ENCODE measurements at places on chromosomes 7 and 10.

DNA sequence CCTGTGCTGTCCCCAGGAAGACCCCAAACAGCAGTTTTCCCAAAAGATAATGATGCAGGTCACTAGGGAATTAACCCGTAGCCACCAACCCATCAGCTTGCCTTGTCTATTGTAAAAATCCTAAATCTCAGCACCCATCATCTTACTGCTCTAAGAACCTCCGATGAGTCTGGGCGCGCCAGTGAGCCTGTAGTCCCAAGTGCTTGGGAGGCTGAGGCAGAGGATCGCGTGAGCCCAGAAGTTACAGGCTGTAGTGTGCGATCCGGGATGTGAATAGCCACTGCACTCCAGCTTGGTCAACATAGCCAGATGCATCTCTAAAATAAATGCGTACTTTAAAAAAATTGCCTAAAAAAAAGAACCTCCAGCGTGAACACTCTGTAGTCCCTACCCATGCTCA is 951 bp downstream of the AS3MT start:
- DNase-seq: no peak

- no peak for DNase-seq
Observed at GRCh38 chr7:158672975-158673374, 31.6 kb downstream of the NCAPG2 start.

GRCh38 chr10:27513451-27514191 is 9.5 kb downstream of the RAB18 start:
- DNase-seq: no peak

- no peak for DNase-seq
Observed at GRCh38 chr7:73941836-73942551, 81.0 kb downstream of the TMEM270 start.

- DNase-seq: no peak
Observed at GRCh38 chr7:98598846-98599615, 18.1 kb upstream of the NPTX2 start.

- no peak for DNase-seq
Observed at GRCh38 chr7:1459920-1460820, 900 bp upstream of the MICALL2 start.

DNA sequence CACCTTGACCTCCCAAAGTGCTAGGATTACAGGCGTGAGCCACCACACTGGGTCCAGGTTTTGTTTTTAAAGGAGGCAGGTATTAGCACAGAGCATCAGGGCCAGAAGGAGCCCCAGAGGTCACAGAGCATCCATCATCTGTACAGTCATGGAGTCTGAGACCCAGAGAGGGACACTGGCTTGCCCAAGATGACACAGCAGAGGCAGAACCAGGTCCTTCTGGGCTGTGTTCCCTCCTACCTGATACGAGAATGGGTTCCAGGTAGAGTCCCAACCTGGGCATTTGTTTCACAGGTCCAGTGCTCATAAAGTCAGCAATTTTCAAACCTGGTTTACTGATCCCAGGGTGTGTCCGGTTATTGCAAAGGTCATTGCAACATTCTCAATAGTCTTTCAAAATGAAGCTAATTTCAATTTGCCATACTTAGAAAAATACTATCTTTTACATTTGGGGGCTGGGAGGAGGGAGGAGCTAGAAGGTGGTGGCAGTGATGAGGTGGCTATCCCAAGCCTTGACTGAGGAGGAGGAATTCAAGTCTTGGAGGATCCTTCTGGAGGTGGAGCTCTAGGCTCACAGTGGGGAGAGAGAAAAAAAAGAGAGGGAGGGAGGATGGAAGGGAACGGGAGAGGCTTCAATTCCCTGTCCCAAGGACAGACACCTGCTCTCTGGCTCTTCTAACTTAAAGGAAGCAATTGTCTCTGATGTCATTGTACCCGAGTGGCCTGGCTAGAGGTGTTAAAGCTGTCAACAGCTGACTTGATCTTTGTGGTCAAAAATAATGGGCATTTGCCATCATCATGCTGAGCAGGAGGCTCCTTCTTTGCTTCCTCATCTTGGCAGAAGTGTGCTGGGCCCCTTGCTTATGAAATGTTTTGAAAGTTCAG is 8.1 kb downstream of the MXI1 start:
- no peak for DNase-seq

DNA sequence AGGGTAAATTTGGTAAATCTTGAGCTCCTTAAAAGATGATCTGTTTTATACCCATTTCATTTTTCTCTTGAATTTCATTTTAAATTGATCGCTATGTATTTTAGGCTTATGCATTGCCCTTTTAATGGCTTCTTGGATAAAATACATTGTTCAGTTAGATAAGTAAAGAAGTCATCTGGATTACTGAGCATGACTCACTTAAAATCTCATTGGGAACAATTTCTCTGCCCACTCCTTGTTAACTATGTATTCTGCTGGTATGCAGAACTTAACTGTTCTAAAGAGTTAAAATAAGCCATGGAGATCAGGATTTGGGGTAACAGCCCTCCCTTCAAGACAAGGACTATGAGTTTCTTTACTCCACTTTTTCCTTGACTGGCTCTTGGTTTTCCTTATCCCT is 134.2 kb downstream of the SND1 start:
- no peak for DNase-seq

DNA sequence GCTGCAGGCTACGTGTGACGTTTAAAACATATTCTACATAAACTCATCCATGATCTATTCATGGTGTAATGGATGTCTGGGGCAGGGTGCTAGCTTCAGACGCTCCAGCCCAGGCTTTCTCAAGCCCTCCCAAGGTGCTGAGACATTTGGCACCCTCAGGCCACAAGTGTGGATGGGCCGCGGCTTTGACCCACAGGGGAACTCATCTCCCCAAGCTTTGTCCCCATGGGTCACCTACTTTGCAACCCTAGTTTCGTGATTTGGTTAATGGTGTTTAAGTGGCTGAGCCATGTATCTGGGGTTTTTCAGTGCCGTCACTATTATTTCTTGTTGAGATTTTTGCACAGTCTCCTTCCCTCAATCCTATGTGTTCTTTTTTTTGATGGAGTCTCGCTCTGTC is 66.0 kb downstream of the GRK5 start:
- no peak for DNase-seq

- DNase-seq: no peak
Observed at GRCh38 chr7:22871661-22872060, 49.0 kb upstream of the TOMM7 start.

- DNase-seq: no peak
Observed at GRCh38 chr7:95690367-95690947, 81.9 kb upstream of the DYNC1I1 start.

- DNase-seq: no peak
Observed at GRCh38 chr10:1654247-1654646, 83.1 kb downstream of the ADARB2 start.

GRCh38 chr10:71217266-71218045 is 5.1 kb downstream of the UNC5B start:
- DNase-seq: no peak

- DNase-seq: peak; percentile 75
Observed at GRCh38 chr7:44534501-44534900, 6.6 kb downstream of the NPC1L1 start.

DNA sequence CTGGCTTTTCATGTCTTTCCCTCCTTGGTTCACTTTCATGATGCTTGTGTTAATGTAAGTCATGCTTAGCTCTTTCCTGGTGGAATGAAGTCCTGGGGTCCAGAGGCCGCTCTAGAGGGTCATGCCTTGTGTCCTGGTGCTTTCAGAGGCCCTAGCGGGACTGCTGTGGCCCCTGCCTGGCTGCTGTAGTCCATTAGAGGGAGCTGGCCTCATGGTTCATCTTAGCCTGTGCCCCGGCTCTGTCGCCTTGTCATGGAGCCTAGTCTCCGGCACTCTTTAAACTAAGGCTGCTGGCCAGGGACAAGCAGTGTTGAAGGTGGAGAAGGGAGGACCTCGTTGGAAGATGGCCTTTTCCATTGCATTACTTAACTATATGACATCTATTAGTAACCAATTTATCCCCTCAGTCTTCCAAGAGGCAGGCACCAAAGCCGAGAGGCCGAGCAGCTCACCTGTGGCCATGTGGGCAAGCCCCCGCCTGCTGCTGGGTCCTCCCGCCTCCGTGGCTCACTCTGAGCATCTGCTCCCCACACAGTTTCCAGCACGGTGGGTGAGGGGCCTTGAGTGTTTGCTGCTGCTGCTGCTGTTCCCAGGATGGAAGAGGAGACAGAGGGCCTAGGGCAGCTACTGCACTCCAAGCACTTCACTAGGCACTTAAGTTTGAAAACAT is 5.0 kb upstream of the NDUFB2 start:
- no peak for DNase-seq

DNA sequence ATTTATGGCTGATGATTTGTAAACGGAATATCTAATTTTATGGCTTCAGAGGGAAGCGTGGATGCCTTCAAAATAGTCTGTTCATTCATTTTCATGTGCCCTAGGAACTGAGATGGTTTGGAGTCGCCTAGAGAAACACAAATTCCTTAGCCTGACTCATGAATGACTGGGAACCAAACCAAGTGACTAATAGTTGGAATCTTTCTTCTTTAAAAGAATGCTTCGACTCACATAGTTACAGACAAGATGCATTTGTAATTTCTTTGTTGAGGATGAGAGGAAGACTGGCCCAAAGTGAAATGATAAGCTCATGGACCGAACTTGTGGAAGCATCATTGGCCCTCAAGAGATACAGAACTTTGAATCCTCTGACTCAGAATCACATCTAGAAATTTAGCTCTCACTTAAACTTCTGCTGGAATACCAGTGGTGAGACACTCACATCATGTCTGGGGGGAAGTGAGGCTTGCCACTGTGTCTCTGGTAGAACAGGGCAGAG is 1107.2 kb downstream of the NRG3 start:
- no peak for DNase-seq

Measured in activated CD4-positive, alpha-beta T cell treated with anti-CD3 and anti-CD28 coated beads for 48 hours (primary cell).